ENCODE measurements at places on chromosomes 6 and 20.
A peak's percentile ranks its signal among the peaks of the same experiment; 100 is the strongest.

- no peak for DNase-seq
Observed at GRCh38 chr20:3283222-3283820, 44.3 kb upstream of the SLC4A11 start.

DNA sequence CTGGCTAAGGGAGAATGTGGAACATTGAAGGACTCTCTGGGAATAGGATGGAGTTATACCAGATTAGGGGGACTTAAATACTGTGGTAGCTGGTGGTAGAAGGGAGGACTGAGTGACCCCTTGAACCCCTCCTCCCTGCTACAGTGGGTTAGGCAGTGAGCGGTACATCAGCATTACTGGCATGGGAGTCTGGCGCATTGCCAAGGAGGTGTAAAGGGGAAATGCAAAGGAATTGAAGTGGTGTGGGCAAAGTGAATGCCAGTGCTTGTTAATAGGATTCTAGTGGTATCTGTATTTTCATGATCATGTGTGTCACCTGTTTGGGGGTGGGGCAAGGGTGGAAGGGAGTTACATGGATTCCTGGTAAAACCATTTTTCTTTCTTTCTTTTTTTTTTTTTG, 60.1 kb downstream of the GFRA4 start:
- no peak for DNase-seq

DNA sequence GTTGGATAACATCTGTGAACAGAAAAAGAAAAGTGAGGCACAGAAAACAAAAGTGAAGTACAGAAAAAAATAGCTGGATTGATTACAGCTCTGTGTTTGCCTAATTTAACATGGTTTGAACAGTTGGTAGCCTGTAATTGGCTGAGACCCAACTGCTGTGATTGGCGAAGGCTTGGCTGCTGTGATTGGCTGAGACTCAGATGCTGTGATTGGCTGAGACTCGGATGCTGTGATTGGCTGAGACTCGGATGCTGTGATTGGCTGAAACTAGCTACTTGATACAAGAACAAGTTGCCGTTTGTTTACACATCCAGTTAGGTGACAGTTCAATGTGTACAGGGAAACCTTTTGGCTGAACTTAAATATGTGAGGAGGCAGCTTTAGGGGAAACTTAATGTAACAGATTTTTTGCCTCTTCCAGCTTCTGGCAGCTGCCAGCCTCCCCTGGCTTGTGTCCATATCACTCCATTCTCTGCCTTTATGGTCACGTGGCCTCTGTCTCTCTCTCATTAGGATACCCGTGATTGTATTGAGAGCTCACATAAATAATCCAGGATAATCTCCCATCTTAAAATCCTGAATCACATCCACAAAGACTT, 223.4 kb upstream of the FOXA2 start:
- DNase-seq = no peak

- DNase-seq = no peak
Observed at GRCh38 chr6:70667256-70667710, 400 bp upstream of the SMAP1 start.

DNA sequence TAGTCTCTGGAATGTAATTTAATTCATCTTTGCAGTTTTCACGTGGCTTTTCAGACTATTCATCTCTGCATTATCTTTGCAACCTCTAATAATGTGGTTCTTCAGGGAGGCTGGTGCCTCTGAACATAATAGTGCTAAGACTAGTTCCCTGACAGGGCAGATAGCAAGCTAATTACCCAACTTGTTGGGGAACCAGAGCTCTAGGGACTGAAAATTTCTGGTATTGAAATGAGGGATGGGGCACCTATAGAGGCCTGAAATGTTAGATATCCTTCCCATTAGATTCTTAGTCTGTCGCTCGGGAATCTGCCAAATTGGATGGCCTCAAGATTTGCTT, 693.6 kb upstream of the MAP3K7 start:
- DNase-seq = no peak

GRCh38 chr6:4969609-4970285, 34.1 kb downstream of the RPP40 start:
- no peak for DNase-seq

GRCh38 chr20:51461306-51461705, 81.2 kb downstream of the NFATC2 start:
- DNase-seq = no peak

DNA sequence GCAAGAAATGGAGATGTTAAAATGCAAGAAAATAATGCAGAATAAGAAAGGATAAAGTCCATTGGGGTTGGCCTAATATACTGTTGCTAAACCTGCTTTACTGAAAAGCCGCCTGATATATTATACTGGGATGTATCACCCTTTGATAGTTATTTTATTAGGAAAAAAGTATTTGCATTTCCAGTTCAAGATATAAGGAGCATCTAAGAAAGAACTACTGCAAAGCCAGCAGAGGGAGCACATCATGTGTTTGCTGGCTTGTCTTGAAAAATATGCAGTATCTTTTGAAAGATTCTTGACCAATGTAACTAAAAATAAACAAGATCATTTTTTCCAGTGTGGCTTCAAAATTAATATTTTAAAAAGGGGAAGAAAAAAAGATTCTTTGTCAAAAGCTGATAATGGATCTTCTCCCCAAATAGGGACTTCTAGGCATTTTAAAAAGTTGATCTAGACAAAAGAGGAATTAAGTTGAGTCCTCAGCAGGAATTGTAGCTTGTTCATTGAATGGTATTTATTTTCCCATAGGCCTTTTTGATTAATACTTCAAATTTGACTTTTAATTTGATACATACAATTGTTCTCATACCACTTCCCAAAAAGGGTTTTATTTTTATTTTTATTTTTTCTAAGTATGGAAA, 214.9 kb downstream of the ZFAND3 start:
- DNase-seq = peak; percentile 10

DNA sequence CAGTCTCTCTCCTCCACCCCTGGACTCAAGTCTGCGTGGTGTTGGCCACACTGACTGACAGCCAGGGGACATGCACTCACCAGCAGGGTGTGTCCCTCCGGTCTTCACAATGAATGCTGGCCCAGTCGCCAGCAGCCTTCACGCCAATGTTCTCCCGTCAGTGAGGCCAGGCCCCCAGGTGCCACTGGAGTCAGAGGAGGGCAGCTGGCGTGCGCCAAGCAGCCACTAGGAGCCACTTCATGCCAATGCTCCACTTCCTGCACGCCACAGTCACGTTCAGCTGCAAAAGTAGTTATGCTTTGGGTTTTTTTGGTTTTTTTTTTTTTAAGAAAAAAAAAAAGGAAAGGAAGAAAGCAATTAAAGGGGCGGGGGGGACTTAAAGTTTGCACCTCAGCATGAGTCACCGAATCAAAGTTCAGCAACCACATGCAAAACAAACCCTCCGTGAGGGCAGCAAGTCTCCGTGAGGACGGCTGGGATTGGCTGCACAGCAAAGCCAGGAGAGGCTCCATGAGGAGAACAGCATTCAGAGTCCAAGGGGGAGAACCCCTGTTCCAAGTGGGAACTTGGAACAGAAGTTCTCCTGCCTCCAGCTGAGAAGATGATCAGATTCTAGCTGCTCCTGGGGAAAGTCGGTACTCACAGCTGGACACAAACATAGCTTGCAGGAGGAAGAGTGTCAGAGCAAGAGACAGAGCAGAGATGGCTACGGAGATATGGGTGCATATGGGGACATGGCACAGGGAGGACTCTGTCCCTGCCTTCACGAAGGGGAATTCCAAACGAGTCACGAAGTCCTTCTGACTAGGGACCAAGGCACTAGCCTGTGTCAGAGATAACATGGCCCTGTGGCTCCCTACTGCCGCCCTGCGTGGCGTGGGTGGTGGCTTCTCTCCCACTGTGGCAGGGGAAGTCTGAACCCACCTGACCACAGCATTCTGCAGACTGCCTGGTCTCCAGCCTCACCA, at the start of gene ZC3H12D:
ZC3H12D (minus strand) TSS at position 282 of the 968 bp plus-strand sequence. CDS start 10,471 bp downstream, outside the sequence.
- peak; percentile 28 for DNase-seq

- DNase-seq = no peak
Observed at GRCh38 chr6:88914180-88914579, 49.2 kb downstream of the RNGTT start.

GRCh38 chr6:40192516-40192915, 258.3 kb upstream of the MOCS1 start:
- DNase-seq = no peak

DNA sequence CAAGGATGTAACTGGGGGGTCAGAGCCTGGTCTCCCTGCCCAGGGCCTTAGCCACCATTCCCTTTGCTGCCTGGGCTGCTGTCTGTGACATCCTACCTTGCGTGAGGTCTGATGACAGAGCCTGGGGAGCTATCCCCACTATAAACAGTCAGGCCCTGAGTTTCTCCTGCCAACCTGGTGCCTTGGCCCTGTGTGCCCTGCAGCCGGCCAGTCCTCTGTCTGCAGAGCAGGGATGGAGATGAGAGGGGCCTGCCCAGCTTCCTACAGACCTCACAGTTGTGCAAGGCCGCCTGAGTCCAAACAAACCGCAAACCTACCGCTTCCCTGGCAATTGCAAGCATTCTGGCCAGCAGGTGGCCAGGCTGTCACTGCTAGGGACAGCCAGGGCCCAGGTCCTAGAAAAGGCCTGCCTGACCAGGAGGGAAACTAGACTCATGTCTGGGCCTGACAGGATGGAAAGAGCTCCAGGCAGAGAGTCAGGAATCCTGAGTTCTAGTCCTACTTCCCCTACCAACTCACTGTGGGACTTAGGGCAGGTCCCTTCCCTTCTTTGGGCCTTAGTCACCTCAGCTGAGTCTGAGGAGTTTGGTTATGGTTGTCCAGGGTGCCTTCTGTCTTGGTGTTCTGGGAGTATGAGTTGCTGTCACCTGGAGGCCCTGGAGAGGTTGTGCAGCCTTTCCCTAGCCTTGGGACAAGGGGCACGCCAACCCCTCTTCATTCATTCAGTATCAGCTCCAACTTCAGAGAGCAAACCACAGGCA, 86.2 kb downstream of the VEGFA start:
- DNase-seq = no peak

DNA sequence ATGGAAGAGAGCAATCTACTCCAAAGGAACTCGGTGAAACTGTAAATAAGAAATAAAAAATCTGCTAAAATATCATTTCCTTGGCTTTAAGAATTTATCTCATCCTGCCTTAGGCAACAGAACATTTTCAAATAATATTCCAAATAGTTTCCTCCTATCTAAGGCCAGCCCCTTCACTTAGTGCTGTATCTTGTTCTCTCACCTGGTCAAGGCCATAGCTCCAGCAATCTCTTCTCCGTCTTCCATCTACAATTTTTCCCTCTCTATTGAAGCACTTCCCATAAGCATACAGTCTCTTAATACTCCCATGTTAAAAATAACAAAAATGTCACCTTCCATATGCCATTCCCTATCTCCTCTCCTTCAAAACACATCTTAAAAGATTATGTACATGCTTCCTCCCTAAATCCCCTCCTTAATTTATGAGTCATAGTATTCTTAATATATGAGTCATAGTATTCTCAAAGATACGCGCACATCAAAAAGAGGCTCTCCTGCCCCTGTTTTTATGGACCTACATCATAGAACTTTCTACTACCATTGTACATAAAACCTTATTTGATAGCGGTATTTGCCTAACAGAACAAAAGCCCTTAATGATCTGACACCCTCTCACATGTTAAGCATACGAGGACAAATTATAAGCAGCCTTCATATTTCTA, 146.9 kb downstream of the PDE10A start:
- no peak for DNase-seq

- no peak for DNase-seq
Observed at GRCh38 chr6:30683980-30684338, 2.5 kb downstream of the PPP1R18 start.

DNA sequence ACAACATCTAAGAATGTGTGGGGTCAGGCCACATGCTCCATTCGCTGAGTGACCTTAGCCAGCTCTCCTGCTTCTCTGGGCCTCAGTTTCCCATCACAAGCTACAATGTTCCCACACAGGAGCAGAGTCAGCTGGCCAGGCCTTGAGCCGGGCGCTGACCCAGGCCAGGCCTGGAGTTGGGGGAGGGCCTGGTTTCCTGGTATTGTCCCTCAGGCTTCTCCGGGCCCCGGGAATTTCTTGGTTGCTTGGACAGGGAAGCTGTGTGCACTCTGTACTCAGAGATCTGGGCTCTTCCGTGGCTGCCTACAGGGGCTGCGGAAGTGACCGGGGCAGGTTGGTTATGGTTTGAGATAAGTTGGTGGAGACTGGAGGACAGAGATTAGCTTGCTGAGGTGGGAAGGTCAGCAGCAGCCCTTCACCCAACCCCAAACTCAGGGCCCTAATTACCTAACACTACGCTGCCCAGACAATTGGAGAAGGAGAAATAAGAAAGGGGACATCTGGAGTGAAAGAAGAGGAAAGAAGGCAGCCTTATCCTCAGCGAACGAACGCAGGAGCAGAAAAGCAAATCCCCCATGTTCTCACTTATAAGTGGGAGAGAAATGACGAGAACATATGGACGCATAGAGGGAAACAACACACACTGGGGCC, 6.2 kb downstream of the TGM2 start:
- no peak for DNase-seq

- no peak for DNase-seq
Observed at GRCh38 chr20:63166193-63167020, 49.5 kb downstream of the YTHDF1 start.

GRCh38 chr6:63290492-63291058, 29.2 kb downstream of the LGSN start:
- DNase-seq = no peak

DNA sequence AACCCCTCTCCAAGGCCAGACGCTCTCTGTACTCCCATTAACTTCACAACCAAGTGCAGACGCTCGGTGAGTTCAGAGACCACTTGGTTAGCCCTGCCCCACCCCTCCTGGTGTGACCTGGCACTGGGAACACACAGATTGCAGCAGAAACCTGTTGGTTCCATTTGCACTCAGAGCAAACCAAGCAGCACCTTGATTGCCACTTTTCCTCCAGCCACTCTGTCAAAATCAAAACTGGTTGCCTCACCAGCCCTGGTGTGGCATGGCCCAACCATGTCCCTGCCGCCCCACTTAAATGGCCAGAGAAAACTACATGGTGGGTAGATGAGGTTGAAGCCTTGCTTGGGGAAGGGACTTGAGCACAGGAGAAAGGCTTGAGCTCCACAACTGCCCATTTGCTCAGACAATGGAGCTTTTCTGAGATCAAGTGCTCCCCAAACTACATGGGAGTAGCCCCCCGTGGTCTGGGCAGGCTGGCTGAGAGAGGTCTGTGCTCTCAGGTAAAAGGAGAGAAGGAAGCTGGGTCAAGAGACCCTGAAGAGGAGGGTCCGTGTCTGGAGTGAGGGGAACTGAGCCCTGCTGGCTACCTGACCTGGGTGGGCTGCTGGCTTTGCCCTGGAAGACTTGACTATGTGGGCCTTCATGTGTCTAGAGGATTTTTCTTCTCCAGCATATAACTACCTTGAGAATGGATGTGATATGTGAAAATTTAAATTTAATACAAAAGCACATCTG, 43.4 kb downstream of the PLCG1 start:
- DNase-seq = no peak

DNA sequence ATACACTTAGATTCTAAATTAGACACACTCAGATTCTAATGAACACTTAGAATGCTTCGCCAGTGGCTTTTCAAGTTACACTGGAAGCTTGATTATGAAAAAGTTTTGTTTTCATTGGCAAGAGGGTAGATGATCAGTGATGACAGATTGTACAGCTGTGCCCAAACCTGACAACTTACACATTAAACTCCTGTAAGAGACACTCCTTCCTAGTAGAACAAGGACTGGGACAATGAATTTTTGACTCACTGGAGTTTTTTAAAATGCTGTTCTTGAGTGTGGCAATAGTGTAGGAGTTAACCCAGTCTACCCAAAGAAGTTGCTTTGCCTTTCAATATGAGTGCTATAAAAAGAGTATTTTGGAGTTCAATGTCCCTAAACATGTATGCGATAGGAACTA, 140.8 kb downstream of the SLC16A10 start:
- no peak for DNase-seq

Data from GM04504 (cell line).